Vein endothelial cell (primary cell): ENCODE measurements at places on chromosomes 3 and 15. TPM values are rescaled to one million over a fixed set of nuclear protein-coding genes. Genes with fewer than 3 reads are reported as not detected.

The FEZF2 gene
- total RNA-seq: not detected in 2 replicates

The SLC27A2 gene
- total RNA-seq: 0.19 and 0.33 TPM in 2 replicates

The TLR9 gene
- total RNA-seq: under 0.01 TPM in 1 of 2 replicates, not detected in the other

The NPAP1 gene
- total RNA-seq: not detected in 2 replicates

The DALRD3 gene
- total RNA-seq: 36.5 and 43.1 TPM in 2 replicates

The CCRL2 gene
- total RNA-seq: 5.6 and 13.5 TPM in 2 replicates

The SEMA6D gene
- 2.0 and 8.7 TPM in 2 replicates for total RNA-seq

The GOLGA8J gene
- not detected in 2 replicates for total RNA-seq
